Sigmoid colon (tissue), 7 donors: ENCODE measurements at places on chromosomes 12 and 14. TPM values are rescaled to one million over a fixed set of nuclear protein-coding genes. Genes with fewer than 3 reads are reported as not detected.

PPM1H gene
- 3.2 TPM for total RNA-seq

TMEM63C gene
- 2.1 TPM for total RNA-seq

ETFBKMT gene
- total RNA-seq = 4.4 TPM

MYF6 gene
- not detected for total RNA-seq

OR6C2 gene
- not detected for total RNA-seq

COL2A1 gene
- total RNA-seq = not detected

GNB3 gene
- total RNA-seq = 8.9 TPM

TAMALIN gene
- total RNA-seq = 9.2 TPM

MORN3 gene
- total RNA-seq = not detected

TOMM20L gene
- not detected for total RNA-seq

GRCh38 chr12:63450816-63451215 lies 217.5 kb downstream of the DPY19L2 start:
- DNase-seq = no peak

GRCh38 chr12:116093915-116094314 lies 183.6 kb downstream of the MED13L start:
- no peak for DNase-seq

DNA sequence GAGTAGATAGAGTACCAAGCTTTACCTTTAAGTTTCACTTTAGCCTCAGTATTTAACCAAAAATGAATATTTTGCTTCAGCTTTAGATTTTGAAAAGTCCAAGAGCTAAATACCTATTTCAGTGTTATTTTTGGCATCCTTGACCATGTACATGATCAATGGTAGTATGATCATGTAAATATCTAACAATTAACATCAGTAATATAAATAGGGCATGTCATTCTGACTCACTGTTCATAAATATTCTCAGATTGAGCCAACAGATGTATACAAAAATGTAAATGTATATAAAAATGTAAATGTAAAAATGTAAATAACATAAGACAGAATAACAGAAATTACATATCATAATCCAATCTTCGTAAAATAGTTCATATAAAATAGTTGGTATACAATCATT lies 15.3 kb upstream of the NOXRED1 start:
- DNase-seq = no peak

DNA sequence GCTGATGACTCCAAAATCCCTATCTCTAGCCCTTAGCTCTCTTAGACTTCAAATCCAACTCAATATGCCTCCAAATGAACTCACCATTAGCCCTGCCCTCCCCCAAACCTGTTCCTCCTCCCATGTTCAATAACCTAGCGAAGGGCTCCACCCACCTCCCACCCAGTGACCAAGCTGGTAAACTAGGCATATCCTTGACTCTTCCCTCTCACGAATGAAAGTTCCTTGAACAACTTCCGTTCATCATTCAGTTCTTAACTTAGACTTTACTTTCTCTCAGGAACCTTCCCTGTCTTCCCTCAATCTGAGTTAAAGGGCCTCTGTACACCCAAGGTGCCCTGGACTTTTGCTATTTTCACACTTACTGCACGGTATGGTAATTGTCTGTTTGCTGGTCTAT lies 1.9 kb upstream of the KLHDC1 start:
- DNase-seq = no peak

DNA sequence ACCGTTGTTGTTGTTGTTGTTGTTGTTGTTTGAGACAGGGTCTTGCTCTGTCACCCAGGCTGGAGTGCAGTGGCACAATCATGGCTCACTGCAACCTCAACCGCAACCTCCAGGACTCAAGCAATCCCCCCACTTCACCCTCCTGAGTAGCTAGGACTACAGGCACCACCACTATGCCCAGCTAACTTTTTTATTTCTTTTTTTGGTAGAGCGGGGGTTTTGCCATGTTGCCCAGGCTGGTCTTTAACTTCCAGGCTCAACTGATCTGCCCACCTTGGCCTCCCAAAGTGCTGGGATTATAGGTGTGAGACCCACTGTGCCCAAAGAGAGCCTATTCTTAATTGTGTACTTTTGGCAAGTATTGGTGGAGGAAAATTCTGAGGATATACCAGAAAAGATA lies 25.7 kb downstream of the MOK start:
- DNase-seq = no peak

GRCh38 chr12:105142259-105142658 lies 34.7 kb downstream of the WASHC4 start:
- no peak for DNase-seq

GRCh38 chr12:27814851-27815591 lies 35.0 kb upstream of the MANSC4 start:
- no peak for DNase-seq

- DNase-seq = no peak
Measured at GRCh38 chr14:95442016-95442632, 74.3 kb downstream of the SYNE3 start.

GRCh38 chr14:78018283-78018682 lies 151.9 kb upstream of the NRXN3 start:
- no peak for DNase-seq

DNA sequence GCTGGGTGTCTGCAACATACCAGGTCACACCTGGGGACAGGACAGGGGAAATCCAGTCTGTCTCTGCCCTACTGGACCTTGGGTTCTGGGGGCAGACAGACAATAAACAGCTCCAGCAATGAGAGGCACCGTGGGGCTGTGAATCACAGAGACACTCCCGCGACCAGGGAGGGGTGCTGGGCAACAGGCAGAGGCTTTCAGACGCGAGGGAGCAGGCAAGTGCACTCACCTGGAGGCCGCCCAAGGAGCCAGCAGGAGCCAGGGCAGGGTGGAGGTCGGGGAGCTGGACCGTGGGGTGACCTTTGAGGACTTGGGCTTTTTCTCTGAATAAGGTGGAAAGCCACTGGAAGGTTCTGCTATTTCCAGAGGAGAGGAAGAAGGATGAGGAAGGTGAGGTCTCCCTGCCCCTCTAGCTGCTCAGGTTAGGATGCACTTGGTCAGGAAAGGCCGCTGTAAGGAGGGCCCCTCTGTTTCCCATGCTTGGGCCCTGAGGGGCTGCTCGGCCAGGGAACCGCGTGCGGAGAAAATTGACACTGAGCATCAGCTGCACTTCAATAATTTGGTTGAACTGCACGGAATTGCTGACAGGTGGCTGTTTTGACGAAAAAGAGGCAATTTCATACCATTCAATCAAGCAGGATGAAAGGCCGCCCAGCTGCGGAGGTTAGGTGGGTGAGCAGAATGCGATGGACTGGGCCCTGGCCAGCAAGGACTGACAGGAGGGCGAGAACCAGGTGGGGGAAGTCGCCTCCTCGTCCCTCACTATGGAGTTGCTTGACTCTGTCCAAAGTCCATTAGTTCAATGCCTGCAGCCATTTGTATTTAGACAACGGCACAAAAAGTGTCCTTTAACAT lies 42.2 kb downstream of the JAG2 start:
- DNase-seq = no peak

- no peak for DNase-seq
Measured at GRCh38 chr14:100841761-100842403, 16.0 kb downstream of the MEG3 start.

GRCh38 chr14:100339766-100340422 lies 16.8 kb downstream of the SLC25A47 start:
- no peak for DNase-seq

- DNase-seq = no peak
Measured at GRCh38 chr14:64602826-64603225, 53.1 kb downstream of the PPP1R36 start.

DNA sequence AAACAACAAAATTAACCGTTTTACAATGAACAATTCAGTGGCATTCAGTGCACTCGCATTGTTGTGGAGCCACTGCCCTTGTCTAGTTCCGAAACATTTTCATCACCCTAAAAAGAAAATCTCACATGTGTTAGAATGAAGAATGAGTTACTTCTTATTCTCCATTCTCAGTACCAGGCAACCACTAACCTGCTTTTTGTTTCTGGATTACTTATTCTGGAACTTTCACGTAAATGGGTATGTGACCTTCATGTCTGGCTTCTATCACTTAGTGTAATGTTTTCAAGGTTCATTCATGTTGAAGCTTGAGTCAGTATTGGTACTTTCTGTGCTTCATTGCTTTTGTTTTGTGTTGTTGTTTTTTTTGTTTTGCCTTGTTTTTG lies 15.6 kb downstream of the RCOR1 start:
- no peak for DNase-seq

- no peak for DNase-seq
Measured at GRCh38 chr12:11839091-11839641, 189.7 kb downstream of the ETV6 start.

DNA sequence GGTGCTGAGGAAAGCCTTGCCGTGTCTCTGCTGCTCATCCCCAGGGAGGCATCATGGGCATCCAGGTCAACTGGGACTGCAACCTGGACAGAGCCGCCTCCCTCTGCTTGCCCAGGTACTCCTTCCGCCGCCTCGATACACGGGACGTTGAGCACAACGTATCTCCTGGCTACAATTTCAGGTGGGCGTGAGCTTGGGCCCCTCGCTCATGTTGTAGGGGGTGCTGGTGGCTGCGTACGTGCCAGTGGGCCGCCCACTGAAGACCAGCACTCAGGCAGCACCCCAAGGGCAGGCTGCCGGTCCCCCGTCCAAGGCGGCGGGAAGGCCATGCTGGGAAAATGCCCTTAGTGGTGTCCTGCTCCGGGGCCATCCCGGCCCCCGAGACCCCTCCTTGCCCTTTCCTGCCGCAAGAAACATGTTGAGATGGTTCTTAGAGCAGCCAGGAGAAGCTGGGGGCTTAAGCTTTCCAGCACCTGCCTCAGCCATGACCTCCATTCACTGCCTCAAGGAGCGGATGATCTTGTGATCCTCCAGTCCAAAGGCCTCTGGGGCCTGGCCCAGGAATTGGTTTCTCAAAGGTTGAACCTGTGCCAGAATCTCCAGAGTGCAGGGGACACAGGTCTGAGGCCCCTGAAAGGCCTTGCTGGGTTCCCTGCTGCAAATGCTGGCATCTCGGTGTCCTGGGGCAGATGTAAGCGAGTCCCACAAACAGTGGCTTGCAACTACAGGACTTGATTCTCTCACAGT lies 19.2 kb downstream of the P2RX4 start:
- no peak for DNase-seq

- DNase-seq = no peak
Measured at GRCh38 chr12:70555081-70555480, 82.1 kb downstream of the PTPRB start.

DNA sequence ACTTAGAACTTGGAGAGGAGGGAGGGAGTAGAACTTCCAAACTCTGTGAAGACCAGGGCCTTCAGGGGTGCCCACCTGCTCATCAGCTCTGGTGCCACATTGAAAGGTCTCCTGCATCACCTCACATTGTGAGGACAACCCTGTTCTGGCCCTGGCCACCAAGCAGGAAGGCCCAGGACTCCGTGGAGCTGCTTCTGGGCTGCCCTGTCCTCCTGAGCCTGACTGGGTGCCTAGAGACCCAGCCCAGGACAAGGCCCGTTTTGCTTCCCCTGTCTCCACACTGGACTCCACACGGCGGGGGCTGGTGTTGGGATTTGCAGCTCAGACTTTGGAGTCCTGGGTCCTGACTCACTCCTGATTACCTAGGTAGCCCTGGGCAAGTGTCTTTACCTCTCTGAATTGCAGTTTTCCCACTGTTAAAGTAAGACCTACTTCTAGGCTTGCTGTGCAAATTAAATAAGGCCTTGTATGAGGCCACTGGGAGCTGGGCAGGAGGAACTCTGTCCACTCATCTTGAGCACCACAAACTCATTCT lies 12.5 kb upstream of the KRT82 start:
- DNase-seq = no peak
